ENCODE measurements at places on chromosomes 11 and 22.

- no peak for DNase-seq
Observed at GRCh38 chr22:50286275-50286674, 16.1 kb upstream of the MAPK11 start.

GRCh38 chr22:21450320-21450831, 16.8 kb upstream of the TMEM191C start:
- DNase-seq = no peak

GRCh38 chr11:103735497-103736032, 300.9 kb upstream of the DDI1 start:
- DNase-seq = no peak

GRCh38 chr11:117654281-117655255, 142.4 kb downstream of the DSCAML1 start:
- DNase-seq = no peak

- no peak for DNase-seq
Observed at GRCh38 chr22:27207907-27208306, 550.5 kb downstream of the MIAT start.

DNA sequence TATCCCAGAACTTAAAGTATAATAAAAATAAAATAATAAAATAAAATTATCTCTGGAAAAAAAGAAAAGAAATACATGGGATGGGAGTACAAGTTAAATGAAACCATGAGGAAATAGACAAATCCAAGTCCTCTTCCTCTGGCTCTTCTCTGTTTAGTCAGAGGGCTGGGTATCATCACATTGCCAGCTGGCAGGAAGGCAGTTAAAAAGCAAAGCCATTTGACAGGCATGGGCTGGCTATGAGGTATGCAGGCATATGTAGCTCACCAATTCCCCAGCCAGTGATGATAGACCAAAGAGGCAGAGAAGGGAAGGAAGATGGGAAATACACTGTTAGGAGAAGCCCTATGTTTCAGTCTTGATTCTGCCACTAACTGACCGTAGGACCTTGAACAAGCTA, 6.5 kb downstream of the LYVE1 start:
- DNase-seq = no peak

GRCh38 chr22:28222976-28223745, 304.1 kb upstream of the PITPNB start:
- DNase-seq = no peak

- DNase-seq = no peak
Observed at GRCh38 chr11:43998308-43998707, 49.5 kb upstream of the ACCSL start.

- no peak for DNase-seq
Observed at GRCh38 chr11:34997952-34998528, 81.6 kb downstream of the PDHX start.

GRCh38 chr11:44564670-44565210, 723 bp upstream of the CD82 start:
- no peak for DNase-seq

GRCh38 chr11:118115048-118115447, 28.3 kb upstream of the SMIM35 start:
- no peak for DNase-seq

DNA sequence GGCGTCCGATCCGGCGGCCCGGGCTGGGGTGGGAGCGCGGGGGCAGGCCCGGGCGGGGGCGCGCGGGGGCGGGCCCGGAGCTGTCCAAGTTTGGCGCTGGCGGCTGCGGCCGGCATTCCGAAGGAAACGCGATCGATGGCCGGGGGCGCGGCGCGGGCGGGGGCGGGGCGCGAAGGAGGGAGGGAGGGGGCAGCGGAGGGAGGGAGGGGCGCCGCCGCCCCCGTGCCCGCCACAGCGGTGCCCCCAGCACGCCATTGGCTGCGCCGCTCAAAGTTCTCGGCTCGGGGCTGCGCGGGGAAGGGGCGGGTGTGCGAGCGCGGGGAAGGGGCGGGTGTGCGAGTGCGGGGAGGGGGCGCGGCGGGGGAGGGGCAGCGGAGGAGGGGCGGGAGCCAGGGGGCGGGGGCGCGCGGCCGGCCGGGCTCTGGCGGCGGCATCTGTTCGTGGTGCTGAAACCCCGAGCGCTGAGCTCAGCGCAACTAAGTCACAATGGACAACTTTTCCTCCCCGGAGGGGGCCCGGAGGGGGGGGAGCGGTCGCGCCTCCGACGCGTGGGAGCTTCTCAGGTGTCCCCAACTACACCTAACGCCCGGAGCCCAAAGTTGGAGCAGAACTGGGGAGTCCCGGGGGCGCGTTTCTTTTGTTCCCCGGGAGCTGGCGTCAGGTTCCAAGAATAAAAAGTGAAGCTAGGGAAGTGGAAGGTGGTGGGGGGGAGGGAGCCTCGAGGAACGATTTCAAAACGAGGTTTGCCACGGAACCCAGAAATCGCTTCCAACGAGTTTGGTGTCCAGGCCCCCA, 2.2 kb downstream of the PHF21B start:
- DNase-seq = no peak

DNA sequence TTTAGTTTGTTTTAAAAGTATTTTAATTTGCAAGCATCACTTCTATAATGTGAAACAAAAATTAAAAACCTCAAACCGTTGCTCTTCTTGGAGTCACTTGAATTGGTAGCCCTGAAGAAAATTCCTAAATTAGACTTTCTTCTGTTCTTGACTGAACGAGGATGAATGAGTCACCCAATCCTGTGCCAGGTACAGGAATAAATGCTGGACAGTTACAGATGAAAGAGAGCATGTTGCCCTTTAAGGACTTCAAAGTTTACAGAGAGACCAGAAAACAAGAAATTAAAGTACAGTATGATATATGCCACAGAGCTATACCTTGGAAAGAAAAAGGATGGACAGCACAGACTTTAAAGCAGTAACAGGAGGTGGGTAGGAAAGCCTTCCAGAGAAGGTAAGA, 41.3 kb upstream of the CXCR5 start:
- no peak for DNase-seq

GRCh38 chr11:46118702-46119351, 2.4 kb downstream of the PHF21A start:
- DNase-seq = no peak

DNA sequence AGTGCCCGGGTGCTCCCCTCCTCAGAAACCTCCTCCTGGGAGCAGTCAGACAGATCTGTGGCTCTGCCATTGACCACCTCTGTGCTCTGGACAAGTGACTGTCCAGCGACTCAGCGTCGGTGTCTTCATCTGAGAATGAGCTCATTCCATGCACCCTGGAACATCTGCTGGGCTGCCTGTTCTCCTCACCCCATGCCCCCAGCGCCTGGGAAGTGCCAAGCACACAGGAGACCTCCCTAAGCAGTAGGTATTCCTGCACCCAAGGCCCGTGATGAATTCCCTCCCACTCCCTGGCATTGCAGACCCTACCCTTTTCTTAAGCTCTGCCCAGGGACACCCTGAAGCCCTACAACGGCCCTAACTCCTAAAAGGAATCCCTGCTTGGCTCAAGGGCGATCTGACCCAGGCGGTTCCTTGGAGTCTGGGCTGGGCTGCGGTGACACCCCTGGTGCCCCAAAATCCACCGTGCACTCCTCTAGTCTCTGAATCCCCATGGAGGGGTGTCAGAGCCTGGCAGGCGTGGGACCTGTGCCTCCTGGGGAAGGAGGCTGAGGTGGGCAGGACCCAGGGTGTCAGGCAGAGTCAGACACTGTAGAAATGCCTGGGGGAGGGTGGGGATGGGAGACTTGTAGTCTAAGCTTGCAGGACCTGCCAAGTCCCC, 92.0 kb downstream of the CEP164 start:
- DNase-seq = no peak

- DNase-seq = no peak
Observed at GRCh38 chr11:25860677-25861450, 471.1 kb upstream of the ANO3 start.

DNA sequence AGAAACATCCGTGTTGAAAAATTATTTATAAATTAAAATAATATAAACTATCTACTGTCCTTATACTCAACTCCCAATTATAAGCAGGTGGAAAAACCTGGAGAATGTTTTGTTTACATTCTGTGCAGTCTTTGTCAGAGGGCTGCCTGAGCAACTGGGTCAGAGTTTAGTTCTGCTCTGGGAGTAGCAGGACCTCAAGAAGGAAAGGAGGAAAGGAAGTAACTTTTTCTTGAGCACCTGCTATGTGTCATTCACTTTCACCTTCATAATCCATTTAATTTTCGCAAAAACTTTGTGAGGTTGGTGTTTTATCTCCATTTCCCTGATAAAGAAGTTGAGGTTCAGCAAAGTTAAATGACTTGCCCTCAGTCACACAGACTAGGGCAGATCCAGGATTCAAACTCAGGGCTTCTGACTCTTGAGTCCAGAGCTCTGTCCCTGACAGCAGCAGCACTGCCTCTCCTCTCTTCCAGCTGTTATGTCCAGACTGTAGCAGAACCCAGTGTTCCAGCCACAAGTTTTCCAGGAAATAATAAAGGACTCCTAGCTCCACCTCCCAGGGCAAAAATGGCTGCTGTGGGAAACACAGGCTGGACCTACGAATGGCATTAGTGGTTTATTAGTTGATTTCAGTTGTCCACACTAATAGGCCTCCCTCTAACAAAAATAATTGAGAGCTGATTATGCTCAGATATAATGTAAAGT, 6.4 kb downstream of the CD3E start:
- DNase-seq = no peak

DNA sequence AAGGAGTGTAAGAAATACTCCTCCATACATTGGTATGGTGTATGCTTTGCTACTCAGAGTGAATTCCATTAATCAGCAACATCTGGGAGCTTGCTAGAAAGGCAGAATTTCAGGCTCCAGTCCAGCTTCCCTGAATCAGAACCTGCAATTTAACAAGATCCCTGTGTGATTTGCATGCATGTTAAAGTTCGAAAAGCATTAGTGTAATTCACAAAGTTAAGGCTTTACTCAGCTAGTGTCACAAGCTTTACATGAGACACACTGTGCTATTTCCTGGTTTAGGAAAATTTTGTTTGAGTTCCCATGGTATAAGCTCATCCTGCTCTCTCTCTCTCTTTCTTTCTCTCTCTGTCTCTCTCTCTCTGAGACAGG, 37.0 kb upstream of the HEPHL1 start:
- DNase-seq = no peak

Data from CD8-positive, alpha-beta memory T cell (primary cell).